ENCODE measurements at places on chromosomes 1 and 21. TPM values are rescaled to one million over a fixed set of nuclear protein-coding genes. Genes with fewer than 3 reads are reported as not detected.

AMY1B gene
- not detected for total RNA-seq

SELP gene
- not detected for total RNA-seq

KIRREL1 gene
- total RNA-seq, result 96.9 TPM

DMBX1 gene
- not detected for total RNA-seq

ZBTB8B gene
- total RNA-seq, result not detected

GJB3 gene
- total RNA-seq, result not detected

GBP7 gene
- not detected for total RNA-seq

ITLN1 gene
- 0.49 TPM for total RNA-seq

NCMAP gene
- not detected for total RNA-seq

RXFP4 gene
- not detected for total RNA-seq

PEA15 gene
- total RNA-seq, result 72.1 TPM

CNR2 gene
- under 0.01 TPM for total RNA-seq

KDF1 gene
- total RNA-seq, result not detected

SYCP1 gene
- not detected for total RNA-seq

CTBS gene
- 14.5 TPM for total RNA-seq

SERPINC1 gene
- not detected for total RNA-seq

SHISAL2A gene
- total RNA-seq, result not detected

SELE gene
- total RNA-seq, result not detected

All from fibroblast of the aortic adventitia (primary cell).